Tibial nerve (tissue), 4 donors: ENCODE measurements at places on chromosomes 4 and X. TPM values are rescaled to one million over a fixed set of nuclear protein-coding genes. Genes with fewer than 3 reads are reported as not detected.

DNA sequence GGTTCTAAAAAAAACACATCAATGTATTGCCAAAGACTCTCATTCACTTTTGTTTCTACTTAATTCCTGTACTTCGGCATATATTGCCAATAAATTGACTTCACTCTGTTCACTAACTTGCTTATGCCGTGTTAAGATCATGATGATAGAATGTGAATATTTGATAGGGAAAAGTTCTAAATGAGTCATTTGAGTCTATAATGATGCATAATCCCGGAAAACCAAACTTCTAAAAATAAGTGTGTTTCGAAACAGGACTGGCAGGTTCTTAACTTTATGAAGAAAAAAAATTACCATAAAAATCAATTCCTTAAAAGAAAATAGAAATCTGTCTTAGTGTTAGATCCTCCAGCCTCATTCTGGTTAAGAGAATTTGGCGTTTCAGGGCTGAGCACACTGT is 387.5 kb upstream of the FTHL17 start:
- DNase-seq = no peak

GRCh38 chr4:136277741-136278140 is 1254.6 kb downstream of the PCDH18 start:
- no peak for DNase-seq

- DNase-seq = no peak
Observed at GRCh38 chrX:27439771-27440170, 23.4 kb downstream of the PPP4R3C start.

- no peak for DNase-seq
Observed at GRCh38 chr4:79273915-79274314, 51.9 kb downstream of the NAA11 start.

DNA sequence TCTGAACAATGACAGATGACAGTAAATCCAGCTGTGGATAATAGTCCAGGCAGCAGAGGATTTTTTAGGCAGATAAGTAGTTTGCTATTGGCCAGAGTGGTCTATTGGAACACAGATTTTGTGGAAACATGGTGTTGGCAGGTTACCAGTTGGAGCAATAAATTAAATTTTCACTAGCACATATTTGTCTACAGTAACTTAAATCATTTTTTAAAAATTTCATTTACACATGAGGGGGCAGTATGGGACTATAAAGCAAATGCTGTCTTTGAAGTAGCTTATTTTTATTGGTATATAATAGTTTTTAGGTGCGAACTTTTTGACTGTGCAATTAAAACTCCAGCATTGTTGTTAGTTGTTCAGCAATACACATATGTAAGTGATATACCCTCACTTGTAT is 289.8 kb downstream of the ARHGAP10 start:
- DNase-seq = no peak

- DNase-seq = no peak
Observed at GRCh38 chrX:133574716-133575115, 159.4 kb upstream of the GPC4 start.

- no peak for DNase-seq
Observed at GRCh38 chrX:154717824-154718223, 33.1 kb downstream of the GAB3 start.

- DNase-seq = no peak
Observed at GRCh38 chr4:100386270-100386669, 131.6 kb downstream of the EMCN start.

DNA sequence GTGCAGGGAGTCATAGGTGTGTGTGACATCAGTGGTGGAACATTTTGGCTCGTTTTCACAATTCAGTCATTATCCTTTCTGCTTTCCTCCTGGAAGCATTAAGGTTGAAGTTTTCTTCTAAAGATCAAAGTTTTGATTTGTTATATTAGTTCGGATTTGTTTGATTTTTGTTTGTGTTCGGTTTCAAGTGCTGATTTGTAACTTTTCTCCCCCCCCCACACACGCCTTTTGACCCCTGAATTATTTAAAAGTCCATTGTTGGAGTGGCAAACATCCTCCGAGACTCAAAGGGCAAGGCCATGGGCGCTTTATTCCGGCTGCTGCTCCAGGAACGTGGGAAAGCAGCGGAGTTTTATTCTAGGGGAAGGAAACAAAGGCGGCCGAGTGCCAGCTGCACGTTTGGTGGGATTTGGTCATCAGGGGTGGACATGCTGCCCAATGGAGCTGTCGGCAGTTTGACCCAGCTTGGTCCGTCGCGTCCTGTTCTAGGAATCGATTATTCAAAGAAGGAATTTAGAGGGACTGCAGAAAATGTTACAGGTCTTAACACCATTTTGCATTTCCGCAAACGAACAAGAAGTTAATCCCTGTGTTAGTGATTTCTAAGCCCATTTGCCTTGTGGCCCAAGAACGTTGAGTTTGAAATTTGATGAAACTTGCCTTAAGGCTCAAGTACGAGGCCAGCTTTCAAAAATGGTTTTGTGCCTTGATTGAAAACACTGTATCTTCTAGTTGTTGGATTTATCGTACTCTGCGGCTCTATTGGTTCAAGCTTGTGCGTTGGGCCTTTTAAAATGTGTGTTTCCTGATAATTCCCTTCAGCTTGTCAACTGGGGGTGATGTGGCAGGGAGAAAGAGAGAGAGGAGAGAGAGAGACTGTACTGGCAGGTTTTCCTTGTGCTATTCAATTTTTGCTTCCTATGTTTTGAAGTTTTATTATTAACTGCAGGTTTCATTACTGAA is 565 bp upstream of the ZNF41 start:
- no peak for DNase-seq

DNA sequence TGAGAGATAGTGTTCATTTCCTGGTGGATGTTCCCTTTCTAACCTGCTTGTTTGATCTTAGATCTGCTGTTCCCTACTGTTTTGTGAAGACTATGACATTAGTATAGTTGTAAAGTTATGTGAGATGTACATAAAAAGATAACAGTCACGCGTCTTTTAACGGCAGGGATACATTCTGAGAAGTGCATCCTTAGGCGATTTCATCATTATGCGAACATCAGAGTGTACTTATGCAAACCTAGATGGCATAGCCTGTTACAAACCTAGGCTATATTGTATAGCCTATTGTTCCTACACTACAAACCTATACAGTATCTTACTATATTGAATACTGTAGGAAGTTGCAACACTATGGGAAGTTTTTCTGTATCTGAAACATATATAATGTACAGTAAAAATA is 50.4 kb downstream of the MCUB start:
- DNase-seq = no peak

GRCh38 chr4:159197260-159197884 is 94.5 kb downstream of the RAPGEF2 start:
- no peak for DNase-seq

GRCh38 chr4:37014584-37014983 is 230.0 kb upstream of the NWD2 start:
- no peak for DNase-seq

- no peak for DNase-seq
Observed at GRCh38 chr4:182548156-182548555, 305.0 kb downstream of the TENM3 start.

- no peak for DNase-seq
Observed at GRCh38 chr4:138775489-138775888, 240.1 kb upstream of the NOCT start.

DNA sequence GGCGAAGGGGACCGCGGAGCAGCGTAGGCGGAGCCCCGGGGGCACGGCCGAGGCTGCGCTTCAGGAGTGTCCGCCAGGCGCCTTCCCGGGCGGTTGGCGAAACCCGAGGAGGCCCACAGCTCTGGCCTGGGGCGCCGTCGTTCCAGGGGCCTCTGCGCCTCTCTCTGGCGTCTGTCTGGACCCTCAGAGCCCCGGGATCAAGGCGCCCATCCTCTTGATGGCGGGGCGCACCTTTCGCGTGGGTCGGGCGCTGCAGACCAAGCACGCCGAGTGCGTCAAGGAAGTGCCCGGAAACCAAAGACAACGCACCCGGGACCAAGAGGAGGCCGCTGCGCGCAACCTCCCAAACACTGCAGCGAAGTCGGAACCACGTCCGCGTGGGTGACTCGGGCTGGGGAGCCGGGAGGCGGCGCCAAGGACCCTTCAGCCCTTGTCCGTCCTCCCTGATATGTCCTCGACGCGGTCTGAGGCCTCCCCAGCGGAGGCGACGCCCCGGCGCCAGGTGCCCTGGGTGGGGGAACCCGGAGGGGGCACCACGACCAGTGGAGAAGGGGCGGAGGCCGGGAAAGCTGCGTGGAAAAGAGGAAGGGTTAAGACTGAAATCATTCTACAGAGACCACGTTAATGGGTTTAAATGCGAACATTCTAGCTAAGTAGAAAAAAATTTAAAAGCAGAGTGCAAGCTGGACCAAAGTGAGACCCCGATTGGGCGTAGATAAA is 9.9 kb downstream of the HMX1 start:
- no peak for DNase-seq

DNA sequence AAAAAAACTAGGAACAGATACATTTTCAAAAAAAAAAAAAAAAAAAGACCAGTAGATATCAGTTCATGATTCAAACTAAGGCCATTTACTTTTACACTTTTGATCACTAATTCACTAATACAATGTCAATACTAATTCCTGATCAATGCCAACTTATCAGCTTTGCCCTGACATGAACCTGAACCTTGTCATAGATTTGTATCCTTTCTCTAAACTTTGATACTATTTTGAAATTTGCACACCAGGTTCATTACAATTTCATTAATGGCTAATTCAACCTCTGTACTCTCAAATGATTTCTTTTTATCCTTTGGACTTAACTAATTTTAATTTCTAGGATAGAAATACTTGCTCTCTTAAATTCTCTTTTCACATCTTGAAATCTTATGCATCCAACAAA is 37.7 kb downstream of the UGT2B7 start:
- no peak for DNase-seq

DNA sequence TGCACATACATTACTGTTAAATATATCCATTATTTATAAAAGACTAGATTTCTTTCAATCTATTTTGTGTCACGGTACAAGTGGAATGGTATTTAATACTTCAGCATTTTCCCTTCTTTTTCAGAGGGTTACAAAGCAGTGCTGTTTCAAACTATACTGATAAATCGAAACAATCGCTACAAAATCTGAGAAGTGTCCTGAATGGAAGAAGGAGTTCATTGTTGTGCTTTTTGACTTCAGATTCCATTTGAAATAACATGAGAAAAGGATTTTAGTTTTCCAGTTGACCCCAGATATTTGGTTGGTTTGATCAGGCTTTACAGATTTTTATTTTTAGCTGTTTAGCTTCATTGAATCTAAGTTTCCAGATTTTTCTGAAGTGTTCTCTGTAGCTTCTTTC is 292.1 kb upstream of the ANKRD50 start:
- DNase-seq = no peak

DNA sequence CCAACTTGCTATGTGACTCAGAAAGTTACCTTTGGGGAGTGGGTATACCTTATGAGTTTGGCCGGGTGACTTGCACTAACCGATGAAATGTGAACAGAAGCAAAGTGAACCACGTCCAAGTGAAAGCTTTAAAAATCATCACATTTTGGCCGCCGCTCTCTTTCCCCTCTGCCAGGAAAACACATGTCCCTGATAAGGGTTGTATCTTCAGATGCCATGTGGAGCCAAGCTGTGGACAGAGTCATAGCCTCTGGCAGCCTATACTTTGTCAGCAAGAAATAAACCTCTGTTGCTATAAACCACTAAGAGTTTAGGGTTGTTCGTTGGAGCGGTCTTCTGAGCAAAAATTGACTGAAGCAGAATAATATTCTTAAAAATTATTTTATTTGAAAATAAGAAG is 92.3 kb downstream of the PRDM5 start:
- no peak for DNase-seq

- no peak for DNase-seq
Observed at GRCh38 chr4:14059006-14059405, 431.5 kb upstream of the BOD1L1 start.

GRCh38 chr4:27701606-27702005 is 841.0 kb downstream of the STIM2 start:
- no peak for DNase-seq

GRCh38 chrX:143002206-143002605 is 23.5 kb upstream of the SPANXN4 start:
- no peak for DNase-seq

GRCh38 chrX:13168269-13168668 is 123.8 kb upstream of the FAM9C start:
- no peak for DNase-seq

DNA sequence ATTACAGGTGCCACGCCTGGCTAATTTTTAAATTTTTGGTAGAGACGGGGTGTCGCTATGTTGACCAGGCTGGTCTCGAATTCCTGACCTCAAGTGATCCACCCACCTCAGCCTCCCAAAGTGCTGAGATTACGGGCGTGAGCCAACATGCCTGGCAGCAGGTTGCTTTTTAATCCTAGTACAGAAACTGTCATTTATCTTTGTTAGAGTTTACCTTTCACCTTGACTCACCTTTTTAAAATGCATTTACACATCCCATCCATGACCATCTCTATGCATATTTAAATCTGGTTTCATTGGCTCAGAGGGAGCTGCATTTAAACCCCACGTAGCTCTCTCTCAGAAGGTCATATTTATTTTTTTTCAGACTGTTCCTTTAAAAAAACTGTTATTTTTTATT is 31.9 kb downstream of the SLC16A2 start:
- DNase-seq = no peak

GRCh38 chr4:145520172-145520571 is 38.5 kb downstream of the SMAD1 start:
- DNase-seq = no peak

DNA sequence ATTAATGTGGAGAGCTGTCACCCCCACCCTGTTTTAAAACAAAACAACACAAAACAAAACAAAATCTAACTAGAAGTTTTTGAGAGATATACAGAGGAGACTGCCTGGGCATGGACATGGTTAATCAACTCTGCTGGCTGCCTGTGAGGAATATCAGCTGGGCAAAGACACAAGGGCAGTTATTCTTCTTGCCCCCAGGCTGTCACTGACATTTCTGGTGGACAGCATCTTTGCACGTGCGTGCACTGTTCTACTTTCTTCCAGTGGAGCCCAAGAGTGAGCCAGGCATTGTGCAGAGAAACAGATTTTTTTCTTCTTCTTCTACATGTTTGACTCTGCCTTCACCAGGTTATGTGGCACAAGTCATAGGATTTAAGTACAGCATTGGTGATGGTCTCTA is 13.8 kb downstream of the IRS4 start:
- DNase-seq = no peak

- no peak for DNase-seq
Observed at GRCh38 chr4:6562931-6563901, 11.8 kb upstream of the MAN2B2 start.

- DNase-seq = no peak
Observed at GRCh38 chr4:8095956-8096689, 62.5 kb downstream of the ABLIM2 start.

GRCh38 chr4:111628437-111628836 is 516.8 kb upstream of the FAM241A start:
- no peak for DNase-seq

GRCh38 chr4:21901831-21902230 is 46.7 kb downstream of the KCNIP4 start:
- DNase-seq = no peak

IL2 gene
- not detected for total RNA-seq

CNGA1 gene
- 4.1 TPM for total RNA-seq

CCDC149 gene
- 15.9 TPM for total RNA-seq

BTC gene
- total RNA-seq = 1.4 TPM

SLIT2 gene
- 38.6 TPM for total RNA-seq

SPANXN4 gene
- not detected for total RNA-seq

DCHS2 gene
- not detected for total RNA-seq

ARHGEF9 gene
- total RNA-seq = 25.5 TPM

TBC1D9 gene
- 23.7 TPM for total RNA-seq

MAGEA8 gene
- total RNA-seq = not detected

MAGEA11 gene
- total RNA-seq = not detected
